Central memory CD8-positive, alpha-beta T cell (primary cell): ENCODE measurements at places on chromosomes 7 and 10.
A peak's percentile ranks its signal among the peaks of the same experiment; 100 is the strongest.

DNA sequence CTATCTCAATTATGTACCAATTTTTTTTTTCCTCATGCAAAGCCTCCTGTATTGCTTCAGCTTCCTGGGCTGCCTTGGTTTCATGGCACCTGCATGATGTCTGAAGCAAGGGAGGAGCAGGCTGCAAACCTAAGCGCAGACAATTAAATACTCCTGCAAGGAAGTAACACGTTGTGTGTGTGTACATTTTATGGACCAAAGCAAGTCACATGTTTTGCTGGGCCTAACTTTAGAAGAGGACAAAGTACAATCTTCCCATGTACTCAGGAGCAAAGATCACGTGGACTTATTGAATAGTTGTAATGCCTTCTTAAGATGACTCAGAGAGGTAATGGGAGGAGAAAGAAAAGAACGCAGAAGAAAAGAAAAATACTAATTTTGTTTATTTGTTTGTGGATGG, 944.0 kb upstream of the C7orf33 start:
- no peaks in the 10 kb centered on the region for H3K36me3 ChIP-seq
- no peaks in the 10 kb centered on the region for H3K4me1 ChIP-seq
- H3K27me3 ChIP-seq = no peaks in the 10 kb centered on the region

- H3K27me3 ChIP-seq = peaks cover 41% of the 10 kb centered on the region
- no peak overlapping the region for H3K4me3 ChIP-seq
- no peaks in the 10 kb centered on the region for H3K4me1 ChIP-seq
- no peaks in the 10 kb centered on the region for H3K36me3 ChIP-seq
- no peak for DNase-seq
Measured at GRCh38 chr7:13986208-13986607, 3.3 kb downstream of the ETV1 start.

DNA sequence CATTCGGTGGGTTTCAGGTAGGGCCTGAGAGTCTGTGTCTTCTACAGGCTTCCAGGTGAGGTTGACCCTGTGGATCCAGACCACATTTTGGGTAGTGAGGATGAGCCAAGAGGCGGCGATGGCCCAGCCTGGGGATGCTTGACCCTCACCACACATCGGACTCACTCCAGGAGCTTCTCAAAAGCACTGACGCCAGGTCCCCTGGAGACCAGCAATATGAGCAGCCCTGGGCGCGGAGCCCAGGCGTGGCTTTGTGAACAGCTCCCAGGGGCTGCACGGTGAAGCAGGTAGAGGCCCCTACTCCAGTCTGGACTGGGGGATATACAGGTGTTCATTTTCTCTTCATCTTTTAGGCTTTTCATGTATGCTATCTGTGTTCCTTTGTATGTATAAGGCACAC, 139.7 kb upstream of the PCBD1 start:
- no peak overlapping the region for H3K27ac ChIP-seq
- no peak overlapping the region for H3K4me3 ChIP-seq
- peaks cover 28% of the 10 kb centered on the region for H3K27me3 ChIP-seq
- no peaks in the 10 kb centered on the region for H3K4me1 ChIP-seq

GRCh38 chr10:4316161-4316810, 509.7 kb upstream of the AKR1E2 start:
- H3K27me3 ChIP-seq = peaks cover 14% of the 10 kb centered on the region
- H3K4me1 ChIP-seq = no peaks in the 10 kb centered on the region
- H3K4me3 ChIP-seq = no peak overlapping the region
- no peak overlapping the region for H3K27ac ChIP-seq
- H3K36me3 ChIP-seq = no peaks in the 10 kb centered on the region
- no peak for DNase-seq

DNA sequence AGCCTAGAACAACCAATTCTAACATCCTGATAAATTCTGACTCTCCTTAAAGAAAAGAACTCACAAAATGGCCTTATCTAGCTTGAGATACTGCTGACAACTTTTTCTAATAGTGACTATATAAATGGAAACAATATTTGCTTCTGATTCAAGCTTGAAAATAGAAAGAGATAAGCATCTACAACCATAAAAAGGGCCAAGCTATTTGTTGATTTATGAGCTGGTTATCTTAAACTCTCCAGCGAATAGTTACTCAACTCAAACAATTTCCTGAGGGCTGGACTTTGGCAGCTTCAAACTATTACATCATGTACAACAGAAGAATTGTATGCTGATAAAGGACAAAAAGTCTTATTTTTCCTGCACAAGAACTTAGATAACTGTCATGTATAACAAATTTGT, 4.6 kb downstream of the USP54 start:
- H3K27ac ChIP-seq = no peak overlapping the region
- H3K36me3 ChIP-seq = no peaks in the 10 kb centered on the region
- DNase-seq = no peak

GRCh38 chr10:24858288-24859270, 93.8 kb downstream of the PRTFDC1 start:
- no peaks in the 10 kb centered on the region for H3K36me3 ChIP-seq
- no peaks in the 10 kb centered on the region for H3K27me3 ChIP-seq
- H3K4me1 ChIP-seq = peaks cover 8% of the 10 kb centered on the region
- no peak overlapping the region for H3K4me3 ChIP-seq
- no peak for DNase-seq

GRCh38 chr7:128323459-128324367, 20.0 kb downstream of the RBM28 start:
- peak overlapping the region; percentile 6 for H3K27ac ChIP-seq
- no peaks in the 10 kb centered on the region for H3K27me3 ChIP-seq
- no peak for DNase-seq
- no peak overlapping the region for H3K4me3 ChIP-seq

- no peaks in the 10 kb centered on the region for H3K27me3 ChIP-seq
- H3K36me3 ChIP-seq = no peaks in the 10 kb centered on the region
- H3K4me3 ChIP-seq = no peak overlapping the region
- no peak overlapping the region for H3K27ac ChIP-seq
- no peak for DNase-seq
Measured at GRCh38 chr7:20742913-20743312, 43.8 kb downstream of the SP8 start.

DNA sequence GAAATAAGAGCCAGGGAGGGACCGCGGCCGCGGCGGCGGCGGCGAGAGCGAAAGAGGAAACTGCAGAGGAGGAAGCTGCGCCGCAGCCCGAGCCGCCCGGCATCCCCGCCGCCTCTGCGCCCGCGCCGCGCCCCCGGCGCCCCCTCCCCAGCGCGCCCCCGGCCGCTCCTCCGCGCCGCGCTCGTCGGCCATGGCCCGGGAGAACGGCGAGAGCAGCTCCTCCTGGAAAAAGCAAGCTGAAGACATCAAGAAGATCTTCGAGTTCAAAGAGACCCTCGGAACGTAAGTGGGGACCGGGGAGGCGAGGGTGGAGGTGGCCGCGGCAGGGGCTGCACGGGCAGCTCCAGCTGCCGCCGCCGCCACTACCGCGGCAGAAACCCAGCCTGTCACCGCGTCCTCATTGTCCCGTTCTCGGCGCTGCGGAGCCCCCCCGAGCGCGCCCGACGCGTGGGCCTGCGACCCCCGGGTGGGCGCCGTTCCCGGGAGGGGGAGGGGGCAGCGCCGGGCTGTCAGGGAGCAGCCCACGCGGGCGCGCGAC, 351 bp downstream of the CAMK1D start:
- no peaks in the 10 kb centered on the region for H3K27me3 ChIP-seq
- peaks cover 40% of the 10 kb centered on the region for H3K4me1 ChIP-seq
- peak overlapping the region; percentile 99 for H3K27ac ChIP-seq
- H3K4me3 ChIP-seq = peak overlapping the region; percentile 98
- H3K36me3 ChIP-seq = peaks cover 29% of the 10 kb centered on the region
